ENCODE measurements at places on chromosomes 16 and 17.

- no peak for DNase-seq
Observed at GRCh38 chr17:15483431-15483830, 16.0 kb upstream of the CDRT4 start.

DNA sequence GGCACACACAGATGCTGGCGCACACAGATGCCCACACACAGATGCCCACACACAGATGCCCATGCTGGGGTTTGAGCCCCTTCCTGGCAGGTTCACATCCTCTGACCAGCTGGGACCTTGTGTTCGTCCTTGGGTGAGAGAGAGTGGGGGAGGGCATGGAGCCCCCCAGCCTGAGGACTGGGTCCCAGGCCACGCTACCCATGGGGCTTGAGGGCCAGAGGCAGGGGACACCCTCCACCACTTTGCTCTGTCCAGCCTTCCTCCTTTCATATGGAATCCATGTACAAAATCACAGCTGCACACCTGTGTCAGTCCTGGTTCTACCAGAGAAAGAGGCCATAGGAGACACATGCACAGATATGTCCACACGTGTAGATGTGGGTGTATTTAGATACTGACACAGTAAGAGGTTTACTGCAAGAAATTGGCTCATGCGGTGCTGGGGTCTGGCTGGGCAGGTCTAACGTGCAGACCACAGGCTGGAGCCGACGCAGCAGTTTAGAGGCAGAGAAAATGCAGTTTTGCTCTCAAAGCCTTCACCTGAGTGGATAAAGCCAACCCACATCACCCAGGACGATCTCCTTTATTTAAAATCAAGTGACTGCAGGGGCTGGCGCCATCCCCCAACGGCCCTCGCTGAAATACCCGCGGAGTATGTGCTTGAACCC lies 10.8 kb downstream of the SLC22A31 start:
- DNase-seq: no peak

DNA sequence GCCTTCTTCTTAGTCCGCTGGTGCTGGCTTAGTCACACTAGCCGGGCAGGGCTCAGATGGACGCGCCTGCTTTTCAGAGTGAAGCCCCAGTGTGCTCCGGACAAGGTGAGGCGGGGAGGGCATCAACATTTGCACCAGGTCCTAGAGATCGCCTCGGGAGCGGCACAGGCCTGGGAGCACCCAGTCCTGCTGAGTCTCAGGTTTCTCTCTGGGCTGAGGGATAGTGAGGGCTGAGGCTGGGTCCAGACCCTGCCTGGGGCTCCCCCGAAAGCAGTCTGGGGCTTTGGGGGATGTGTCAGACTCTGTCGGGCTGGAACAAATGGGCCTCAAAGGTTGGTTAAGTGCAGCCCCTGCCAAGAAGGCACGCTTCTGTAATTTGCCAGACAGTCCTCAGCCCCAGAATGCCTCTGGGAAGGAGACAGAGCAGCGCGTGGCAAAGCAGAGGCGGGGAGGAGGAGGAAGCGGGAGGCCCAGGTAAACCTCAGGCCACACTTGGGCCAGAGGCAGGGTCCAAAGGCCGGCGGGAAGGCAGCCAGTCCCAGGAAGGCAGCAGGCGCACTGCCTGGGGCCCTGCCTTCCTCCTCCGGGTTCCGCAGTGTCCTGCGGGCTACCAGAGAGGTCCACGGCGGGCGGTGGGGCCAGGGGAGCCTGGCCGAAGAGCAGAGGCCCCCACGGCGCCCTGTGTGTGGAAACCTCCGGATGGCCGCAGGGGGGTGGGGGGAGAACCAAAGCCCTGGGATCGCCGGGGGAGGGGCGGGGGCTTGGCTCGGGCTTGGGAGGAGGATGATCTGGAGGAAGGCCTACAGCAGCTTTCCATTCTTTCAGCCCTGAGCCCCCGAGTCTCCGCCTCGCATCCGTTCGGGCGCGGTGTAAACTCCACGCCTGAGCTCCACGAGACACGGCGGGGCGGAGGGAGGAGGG lies 39.5 kb upstream of the ATP2A3 start:
- no peak for DNase-seq

- DNase-seq: no peak
Observed at GRCh38 chr17:7656958-7657609, 6.4 kb downstream of the ATP1B2 start.

- DNase-seq: no peak
Observed at GRCh38 chr17:79795795-79796443, 958 bp downstream of the CBX8 start.

GRCh38 chr16:23148513-23149266 lies 562 bp downstream of the USP31 start:
- DNase-seq: peak; percentile 14

DNA sequence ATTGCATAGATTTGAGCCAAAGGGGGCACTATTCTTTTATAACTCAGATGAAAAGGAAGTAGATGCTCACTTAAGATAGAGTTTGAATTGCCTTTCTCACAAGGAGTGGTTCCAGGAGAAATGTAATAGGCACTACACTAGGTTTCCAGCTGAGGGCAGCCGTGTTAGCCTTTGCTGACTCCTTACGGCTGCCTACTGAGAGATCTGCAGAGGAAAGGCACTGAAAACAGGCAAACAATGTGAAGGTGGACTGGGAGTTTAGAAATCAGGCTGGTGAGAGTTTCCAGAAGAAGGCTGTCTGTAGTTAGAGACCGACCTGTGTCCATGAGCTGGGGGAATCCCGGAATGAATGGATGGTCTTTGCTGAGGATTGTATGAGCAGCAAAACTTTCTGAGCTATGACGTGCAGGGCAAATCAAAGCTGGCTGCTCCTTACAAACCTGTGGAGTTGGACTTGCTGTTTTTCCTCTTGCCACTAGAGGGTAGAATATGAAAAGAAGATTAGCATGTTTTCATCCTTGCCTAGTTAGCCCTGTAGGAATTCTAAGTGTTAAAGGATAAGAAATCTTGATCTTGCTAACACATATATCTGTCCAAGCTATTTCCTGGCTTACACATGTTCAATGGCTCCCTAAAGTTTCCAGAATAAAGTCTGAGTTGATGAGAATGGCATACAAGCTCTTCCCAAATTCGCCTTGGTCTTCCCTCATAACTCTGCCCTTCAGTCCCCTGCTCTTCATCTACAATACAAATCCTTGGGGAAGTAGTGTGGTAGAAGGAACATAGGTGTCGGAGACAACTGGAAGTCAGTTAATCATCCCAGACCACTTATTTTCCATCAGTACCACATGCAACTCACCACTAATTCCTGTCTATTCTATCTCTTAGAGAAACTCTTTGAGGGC lies 20.1 kb upstream of the TAOK1 start:
- peak; percentile 38 for DNase-seq

DNA sequence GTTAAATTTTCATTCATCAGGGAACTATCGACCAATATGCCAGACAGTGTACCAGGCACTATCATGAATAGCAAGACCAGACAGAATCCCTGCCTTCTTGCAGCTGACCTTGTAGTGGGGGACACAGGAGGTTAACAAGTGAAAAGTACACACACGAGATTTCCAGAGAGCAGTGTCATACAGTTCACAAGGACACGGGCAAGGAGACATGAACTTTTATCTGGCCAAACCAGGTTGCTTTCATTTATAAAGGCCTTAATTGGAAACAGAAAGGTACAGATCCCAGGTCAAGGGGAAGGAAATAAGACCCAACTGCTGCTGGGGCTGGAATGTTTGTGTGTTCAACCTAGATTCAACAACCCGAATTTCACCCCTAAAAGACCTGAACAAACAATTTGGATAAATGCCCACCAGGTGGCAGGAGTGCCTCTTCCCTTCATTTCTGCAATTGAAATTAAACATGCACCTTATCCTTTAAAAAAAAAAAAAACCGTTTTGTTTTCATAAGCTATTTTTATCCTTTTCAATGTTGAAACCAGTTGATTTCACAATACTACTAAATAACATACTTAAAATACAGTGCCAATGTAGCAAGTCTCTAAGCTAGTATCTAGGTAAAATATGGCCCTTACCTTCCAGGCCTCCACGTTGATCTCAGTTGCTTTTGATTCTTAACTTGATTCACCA lies 65.9 kb downstream of the EMP2 start:
- DNase-seq: no peak

DNA sequence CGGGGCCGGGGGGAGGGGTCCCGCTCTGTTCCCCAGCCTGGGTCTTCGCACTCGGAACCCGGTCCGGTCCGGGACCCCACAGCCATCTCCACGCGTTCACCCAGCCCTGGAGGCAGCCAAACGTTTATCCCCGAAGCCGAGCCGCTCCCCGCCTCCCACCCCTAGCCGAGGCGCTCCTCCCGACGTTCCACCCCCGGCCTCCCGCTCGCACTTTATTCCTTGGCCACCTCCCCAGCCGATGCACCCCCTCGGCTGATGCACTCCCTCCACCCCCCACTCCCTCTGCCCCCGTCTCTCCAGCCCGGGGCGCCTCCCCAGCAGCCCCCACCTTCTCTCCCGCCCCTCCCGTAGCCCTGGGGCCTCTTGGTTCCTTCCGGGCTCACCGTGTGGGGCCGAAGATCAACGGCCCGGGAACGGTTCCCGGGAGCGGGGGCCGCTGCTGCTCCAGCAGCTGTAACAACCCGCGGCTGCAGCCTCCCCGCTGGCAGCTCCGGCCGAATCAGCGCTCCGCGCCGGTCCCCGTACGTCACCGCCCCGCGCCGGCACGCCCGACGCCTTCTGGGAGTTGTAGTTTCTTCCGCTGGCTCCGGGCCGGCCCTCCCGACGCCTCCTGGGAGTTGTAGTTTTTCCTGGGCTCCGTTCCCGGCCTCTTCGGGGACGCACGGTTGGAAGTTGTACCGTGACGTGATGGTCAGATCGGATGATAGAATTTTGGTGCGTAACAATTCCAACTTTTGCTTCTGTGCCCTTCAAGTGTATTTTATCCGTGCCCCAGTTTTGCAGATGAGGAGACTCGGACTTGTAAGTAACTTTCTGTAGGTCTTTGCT lies at the start of the genes LRRC3C and ORMDL3:
TSS of gene LRRC3C (plus strand) at position 632 of the 828 bp plus-strand sequence. CDS start 13,792 bp downstream, outside the sequence.
TSS of gene ORMDL3 (minus strand) at position 501 of the 828 bp plus-strand sequence. CDS start 3,398 bp downstream, outside the sequence.
- peak; percentile 95 for DNase-seq

- DNase-seq: no peak
Observed at GRCh38 chr17:79809530-79810129, 12.8 kb upstream of the CBX8 start.

GRCh38 chr17:31528291-31528874 lies 136.9 kb downstream of the RAB11FIP4 start:
- DNase-seq: no peak

- DNase-seq: no peak
Observed at GRCh38 chr16:24749310-24749709, 19.9 kb downstream of the TNRC6A start.

DNA sequence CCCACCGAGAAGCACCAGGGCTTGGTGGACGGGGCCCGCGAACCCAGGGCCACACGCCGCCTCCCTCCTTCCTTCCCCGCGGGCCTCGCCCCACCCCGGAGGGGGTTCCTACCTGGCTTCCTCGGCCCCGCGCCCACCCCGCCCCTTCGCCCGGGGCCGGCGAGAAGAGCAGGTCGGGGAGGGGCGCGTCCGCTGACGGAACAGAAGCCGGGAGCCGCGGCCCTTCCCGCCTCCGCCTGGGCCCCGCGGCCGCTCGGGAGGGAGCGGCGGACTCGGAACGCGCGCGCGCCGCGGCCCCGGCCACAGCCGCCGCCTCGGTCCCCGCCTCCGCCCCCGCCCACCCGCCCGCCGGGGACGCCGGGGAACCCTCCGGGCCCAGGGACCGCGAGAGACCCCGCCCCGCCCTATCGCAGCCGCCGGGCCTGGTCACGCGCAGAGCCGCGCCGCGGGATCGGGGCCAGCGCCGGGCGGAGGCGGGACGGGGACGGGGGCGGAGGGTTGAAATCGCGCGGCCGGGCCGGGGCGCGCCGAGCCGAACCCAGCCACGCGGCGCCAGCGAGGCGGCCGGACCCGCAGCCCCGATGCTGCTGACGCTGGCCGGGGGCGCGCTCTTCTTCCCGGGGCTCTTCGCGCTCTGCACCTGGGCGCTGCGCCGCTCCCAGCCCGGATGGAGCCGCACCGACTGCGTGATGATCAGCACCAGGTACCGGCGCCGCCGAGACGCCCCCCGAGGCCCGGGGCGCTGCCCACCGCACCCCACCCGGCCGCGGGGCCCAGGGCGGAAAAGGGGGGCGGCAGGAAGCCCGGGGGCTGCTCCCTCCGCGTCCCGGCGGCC lies at the start of gene TLCD3A:
TSS of gene TLCD3A (plus strand) at position 530 of the 835 bp plus-strand sequence. CDS start at position 582, 52 bp downstream.
- peak; percentile 26 for DNase-seq

GRCh38 chr17:17952691-17953090 lies 19.5 kb downstream of the TOM1L2 start:
- no peak for DNase-seq

GRCh38 chr16:58413359-58413758 lies 21.1 kb downstream of the GINS3 start:
- peak; percentile 33 for DNase-seq

- no peak for DNase-seq
Observed at GRCh38 chr16:10990378-10990777, 46.0 kb downstream of the CLEC16A start.

DNA sequence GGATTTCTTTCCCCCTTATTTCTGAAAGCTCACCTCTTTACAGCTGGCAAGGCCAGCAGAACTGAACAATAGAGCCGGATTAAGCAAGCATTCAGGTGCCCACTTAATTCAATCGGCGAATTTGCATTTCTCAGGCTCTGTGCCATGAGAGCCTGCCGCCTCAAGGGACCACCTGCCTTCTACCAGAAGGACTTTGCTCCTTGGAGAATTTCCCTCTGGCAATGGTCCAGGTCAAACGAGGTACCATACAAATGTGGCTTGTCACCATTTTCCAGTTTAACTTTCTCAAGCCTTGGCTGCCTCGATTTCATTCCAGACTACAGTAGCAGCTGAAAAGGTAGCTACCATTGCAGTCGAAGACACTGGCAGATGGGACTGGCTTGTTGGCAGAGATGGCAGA lies 534.0 kb downstream of the MAF start:
- no peak for DNase-seq

- no peak for DNase-seq
Observed at GRCh38 chr17:692116-692515, 22.5 kb downstream of the VPS53 start.

DNA sequence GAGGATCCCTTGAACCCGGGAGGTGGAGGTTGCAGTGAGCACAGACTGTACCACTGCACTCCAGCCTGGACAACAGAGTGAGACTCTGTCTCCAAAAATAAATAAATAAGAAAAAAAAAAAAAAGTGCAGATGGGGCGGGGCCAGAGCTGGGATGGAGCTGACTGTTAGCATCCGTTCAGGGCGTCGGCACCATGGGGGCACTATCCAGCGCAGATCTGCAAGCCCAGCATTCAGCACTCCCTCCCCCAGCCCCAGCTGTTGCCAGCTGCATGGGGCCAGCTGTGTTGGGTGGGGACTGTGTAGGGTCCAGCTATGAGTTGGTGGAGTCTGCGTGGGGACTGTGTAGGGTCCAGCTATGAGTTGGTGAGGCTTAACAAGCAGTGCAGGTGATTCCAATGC lies 13.3 kb downstream of the GPRC5C start:
- no peak for DNase-seq
